ENCODE measurements at places on chromosomes 7 and 10.

GRCh38 chr10:25938405-25938804 is 4.4 kb downstream of the MYO3A start:
- DNase-seq, result no peak

DNA sequence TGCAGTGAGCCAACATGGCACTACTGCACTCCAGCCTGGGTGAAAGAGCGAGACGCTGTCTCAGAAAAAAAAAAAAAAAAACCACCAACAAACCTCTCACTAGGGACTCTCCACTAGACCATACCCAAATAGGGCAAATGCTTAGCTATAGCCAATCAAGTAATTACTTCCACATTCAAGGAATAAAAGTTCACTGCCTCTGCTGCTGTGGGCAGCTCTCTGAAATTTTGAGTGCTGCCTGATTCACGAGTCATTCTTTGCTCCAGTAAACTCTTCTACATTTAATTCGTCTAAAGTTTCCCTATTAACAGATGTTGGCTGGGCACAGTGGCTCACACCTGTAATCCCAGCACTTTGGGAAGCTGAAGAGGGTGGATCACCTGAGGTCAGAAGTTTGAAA is 4.7 kb upstream of the NRBF2 start:
- no peak for DNase-seq

DNA sequence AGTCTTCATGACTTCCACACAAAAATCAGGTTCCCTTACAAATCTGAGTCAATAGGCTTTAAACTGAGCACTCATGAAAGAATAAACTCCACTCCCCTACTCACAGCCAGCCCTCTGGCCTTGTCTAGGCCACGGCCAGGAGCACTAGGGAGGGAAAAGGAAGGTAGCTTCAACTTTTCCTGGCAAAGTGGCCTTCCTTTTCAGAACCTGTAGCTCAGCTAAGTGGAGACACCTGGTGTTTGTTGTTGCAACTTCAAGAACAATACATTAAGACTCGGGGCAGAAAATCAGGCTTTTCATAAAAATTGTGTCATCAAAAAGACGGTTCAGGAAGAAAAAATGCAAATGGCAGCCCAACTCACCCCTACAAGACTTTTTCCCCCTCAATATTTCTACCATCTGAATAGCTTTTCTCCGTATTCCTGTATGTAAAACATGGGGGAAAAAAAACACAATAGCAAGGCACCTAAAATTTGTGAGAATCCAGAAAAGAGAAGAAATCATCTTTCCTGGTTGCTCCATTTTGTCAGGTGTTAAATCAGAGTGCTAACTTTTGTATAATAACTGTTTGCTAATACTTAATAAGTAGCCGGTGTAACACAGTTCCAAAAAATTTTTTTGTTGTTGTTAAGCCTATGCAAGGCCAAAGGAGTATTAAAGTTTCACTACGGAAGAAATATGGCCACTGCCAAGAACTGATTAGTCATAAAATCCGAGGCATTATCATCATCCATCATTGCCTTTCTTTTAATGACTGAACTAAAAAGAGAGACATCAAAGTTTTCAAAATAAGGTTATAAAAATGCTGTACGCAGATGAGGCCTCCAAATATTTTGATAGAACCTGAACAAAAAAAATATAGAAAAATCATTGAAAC is 66.2 kb upstream of the ARID5B start:
- DNase-seq, result no peak

- no peak for DNase-seq
These were observed 149.2 kb upstream of the SEMA3D start for GRCh38 chr7:85336086-85336485.

GRCh38 chr7:116324582-116324981 is 114.2 kb downstream of the TES start:
- DNase-seq, result no peak

GRCh38 chr10:98090822-98091221 is 43.6 kb upstream of the R3HCC1L start:
- no peak for DNase-seq

DNA sequence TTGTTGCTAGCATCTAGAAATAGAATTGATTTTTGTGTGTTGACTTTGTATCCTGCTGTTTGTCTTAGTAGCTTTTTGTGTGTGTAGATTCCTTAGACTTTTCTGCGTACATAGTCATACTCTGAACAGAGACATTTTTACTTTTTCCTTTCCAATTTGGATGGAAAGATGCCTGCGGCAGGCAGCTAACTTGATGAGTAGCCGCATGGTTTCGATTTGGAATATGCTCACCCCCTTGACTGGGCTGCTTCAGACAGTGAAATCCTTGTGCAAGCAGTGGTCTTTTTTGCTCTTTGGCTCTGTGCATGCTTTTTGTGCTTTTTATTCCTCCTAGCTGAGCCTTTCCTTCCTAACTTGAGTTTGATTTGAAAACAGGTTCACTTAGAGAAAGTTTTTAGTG is 71.8 kb downstream of the HHEX start:
- no peak for DNase-seq
